ENCODE measurements at places on chromosomes 7 and 10.

GRCh38 chr7:514651-515598 lies 4.7 kb downstream of the PDGFA start:
- DNase-seq = no peak

- DNase-seq = no peak
Observed at GRCh38 chr7:158125721-158126120, 461.9 kb downstream of the PTPRN2 start.

- no peak for DNase-seq
Observed at GRCh38 chr10:62098278-62099121, 170.1 kb downstream of the RTKN2 start.

DNA sequence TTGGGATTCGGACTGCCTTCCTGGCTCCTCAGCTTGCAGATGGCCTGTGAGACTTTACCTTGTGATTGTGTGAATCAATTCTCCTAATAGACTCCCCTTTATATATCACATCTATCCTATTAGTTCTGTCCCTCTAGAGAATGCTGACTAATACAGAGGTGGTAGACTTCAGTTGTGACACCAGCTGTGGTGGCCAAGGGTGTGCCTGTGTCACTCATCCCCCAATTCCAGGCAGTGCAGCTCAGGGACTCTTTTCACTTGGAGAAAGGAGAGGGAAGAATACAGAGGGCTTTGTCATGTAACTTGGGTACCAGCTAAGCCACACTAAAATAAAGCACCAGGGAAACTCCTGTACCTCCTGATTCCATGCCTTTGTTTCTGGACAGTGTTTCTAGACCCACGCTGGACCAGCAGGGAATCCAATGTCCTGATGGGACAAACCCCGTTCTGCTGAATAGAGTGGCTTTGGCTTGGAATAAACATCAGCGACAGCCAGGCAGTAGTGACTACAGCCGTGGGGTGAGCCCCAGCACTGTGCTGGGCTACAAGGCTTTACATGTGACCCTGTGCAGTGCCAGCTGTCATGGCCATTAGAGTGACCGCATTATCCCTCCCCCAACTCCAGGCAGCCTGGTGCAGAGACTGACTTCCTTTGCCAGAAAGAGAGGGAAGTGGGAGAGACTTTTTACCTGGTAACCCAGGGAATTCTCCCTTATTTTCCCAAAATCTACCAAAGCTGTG lies 233.6 kb downstream of the ANK3 start:
- DNase-seq = no peak

DNA sequence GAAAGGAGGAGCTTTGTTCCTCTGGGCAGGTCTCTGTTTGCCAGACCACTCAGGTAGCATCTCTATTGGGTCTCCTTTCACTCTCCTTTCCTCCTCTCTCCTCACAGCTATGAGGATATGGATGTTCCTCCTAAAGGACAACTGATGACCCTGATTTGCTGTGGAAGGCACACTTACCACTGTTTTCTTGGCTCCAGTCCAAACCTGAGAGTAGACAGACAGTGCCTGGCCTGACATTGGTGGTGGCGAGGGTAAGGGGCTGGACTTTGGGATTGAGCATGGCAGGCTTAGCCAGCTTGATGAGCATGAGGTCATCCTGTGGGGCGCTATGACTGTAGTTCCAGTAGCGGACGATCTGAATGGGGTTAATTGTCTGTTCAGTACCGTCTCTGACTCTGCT lies 3.6 kb downstream of the PRSS37 start:
- no peak for DNase-seq

GRCh38 chr7:54336800-54337199 lies 205.4 kb upstream of the VSTM2A start:
- no peak for DNase-seq

GRCh38 chr7:63093481-63093880 lies 905.2 kb upstream of the ZNF722 start:
- no peak for DNase-seq

DNA sequence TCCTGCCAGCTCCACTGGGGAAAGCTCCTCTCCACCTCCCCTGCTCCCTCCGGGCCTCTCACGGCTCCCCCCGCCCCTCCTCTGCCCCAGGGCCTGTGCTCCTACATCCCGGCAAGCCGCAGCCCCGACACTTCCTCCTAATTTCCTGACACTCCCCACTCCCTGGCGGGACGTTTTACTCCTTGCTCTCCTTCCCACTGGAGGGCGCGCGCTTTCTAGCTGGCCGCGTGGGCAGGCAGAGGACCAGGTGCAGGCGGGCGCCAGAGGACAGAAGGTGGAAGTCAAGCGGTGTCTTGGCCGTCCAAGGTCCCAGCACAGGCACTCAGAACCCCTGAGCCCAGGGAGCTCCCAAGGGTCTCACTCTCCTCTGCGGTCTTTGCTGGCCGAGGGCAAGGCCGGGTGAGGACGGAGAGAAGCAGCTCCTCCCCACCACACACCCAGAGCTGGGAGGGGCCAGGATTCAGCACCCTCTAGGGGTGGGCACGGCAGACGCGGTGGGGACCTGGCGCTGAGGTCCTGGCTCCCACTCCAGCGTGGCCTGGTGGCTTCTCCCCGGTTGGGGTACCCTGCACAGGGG lies 19.1 kb downstream of the ADAM8 start:
- DNase-seq = no peak

GRCh38 chr7:4006687-4007086 lies 675.4 kb upstream of the FOXK1 start:
- DNase-seq = no peak

- no peak for DNase-seq
Observed at GRCh38 chr7:85184599-85185423, 2.0 kb downstream of the SEMA3D start.

DNA sequence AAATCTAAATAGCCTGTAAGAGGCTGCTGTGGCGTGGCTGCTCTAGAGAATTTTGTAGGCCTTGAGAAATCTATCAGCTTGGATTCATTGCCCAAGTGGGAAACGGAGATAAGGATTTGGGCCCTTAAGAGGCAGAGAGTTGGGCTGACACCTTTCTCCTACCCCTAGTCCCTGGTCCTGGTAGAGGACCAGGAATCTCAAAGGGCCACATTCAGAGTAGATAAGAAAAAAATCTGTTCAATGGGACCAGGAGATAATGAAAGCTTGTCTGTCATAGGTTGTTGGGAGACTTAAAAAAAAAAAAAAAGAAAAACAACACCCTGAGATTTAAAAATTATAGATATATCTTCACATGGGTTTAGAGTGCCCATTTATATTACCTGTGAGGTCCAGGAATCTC lies 17.8 kb downstream of the TMEM209 start:
- DNase-seq = no peak

DNA sequence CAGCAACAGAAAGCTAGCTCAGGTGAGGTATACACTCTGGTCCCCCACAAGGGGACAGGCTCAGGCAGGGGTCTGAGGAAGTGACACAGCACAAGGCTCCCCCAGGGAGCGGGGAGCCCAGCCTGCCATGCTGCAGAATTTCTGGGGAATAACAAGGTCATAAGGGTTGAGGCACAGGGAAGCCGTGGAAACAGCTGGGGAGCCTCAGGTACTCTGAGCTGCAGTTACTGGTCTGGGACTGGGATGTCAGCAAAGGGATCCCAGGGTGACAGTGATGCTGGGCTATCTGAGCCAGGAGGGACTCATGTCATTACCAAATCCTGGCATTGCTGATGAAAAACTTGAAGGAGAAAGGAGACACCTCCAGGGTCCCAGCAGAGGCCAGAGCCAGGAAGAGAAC lies 64.4 kb upstream of the NANOS1 start:
- no peak for DNase-seq

- DNase-seq = no peak
Observed at GRCh38 chr7:78953090-78953489, 500.4 kb downstream of the MAGI2 start.

GRCh38 chr7:27899601-27900000 lies 159.6 kb downstream of the TAX1BP1 start:
- peak; percentile 31 for DNase-seq

DNA sequence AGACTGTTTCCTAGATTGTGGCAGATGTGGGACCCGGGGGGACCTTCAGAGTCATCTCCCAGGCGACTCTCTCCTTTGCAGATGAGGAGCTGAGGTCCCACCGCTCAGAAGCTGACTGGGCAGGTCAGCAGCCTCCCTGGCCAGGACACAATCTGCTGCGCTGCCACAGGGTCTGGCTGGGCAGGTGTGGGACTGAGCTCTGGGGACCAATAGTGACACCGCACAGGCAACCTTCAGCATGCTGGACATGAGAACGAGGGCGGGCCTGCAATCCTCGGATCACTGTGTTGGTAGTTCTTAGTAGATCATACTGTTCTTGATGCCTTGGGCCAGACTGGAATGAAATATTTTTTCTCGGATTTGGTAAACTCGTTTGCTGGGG lies 20.5 kb upstream of the CRYGN start:
- DNase-seq = no peak

- no peak for DNase-seq
Observed at GRCh38 chr7:38025815-38026214, 105.4 kb downstream of the EPDR1 start.

GRCh38 chr10:7054915-7055314 lies 355.9 kb downstream of the SFMBT2 start:
- DNase-seq = no peak

GRCh38 chr7:123729218-123729578 lies 19.6 kb downstream of the WASL start:
- no peak for DNase-seq

- DNase-seq = no peak
Observed at GRCh38 chr7:150858236-150859197, 6.2 kb downstream of the AOC1 start.

DNA sequence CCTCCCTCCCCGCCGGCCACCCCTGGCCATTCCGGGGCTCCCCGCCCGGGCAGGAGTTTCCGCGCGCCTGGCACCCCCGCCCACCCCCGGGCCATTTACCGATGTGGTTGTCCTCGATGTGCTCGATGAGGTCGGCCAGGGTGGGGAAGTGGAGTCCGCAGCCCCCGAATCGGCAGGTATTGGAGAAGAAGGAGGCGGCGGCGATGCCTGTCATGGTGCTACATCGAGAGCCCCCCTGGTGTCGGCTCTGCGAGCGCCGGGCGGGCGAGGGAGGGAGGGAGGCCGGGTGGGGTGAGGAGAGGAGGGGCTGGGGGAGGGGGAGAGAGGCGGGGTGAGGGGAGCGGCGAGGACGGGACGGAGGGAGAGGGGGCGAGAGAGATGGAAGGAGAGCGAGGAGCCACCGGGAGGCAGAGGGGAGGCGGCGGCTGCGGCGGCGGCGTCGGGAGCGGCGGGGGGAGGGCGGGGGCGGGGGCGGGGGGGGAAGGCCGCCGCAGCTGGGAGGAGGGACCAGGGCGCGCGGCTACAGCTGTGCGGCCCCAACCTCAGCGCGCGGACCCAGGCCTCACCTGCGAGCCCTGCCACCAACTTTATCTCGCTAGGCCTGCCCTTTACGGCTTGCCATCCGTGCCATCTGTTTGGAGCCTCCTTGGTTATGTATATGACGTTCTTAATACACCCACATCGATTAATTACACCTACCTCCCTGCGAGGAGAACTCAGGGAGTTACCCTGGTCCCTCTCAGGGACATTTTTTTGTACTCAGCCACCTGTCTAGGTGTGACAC lies at the start of gene JAZF1:
TSS of gene JAZF1 (minus strand) at position 432 of the 784 bp plus-strand sequence.
- DNase-seq = no peak

GRCh38 chr7:135792866-135793265 lies 44.3 kb upstream of the FAM180A start:
- no peak for DNase-seq

- DNase-seq = no peak
Observed at GRCh38 chr10:96835899-96836298, 3.8 kb downstream of the LCOR start.

- no peak for DNase-seq
Observed at GRCh38 chr7:129690701-129691100, 79.2 kb downstream of the NRF1 start.

- no peak for DNase-seq
Observed at GRCh38 chr10:128766915-128767314, 640.7 kb upstream of the MKI67 start.

GRCh38 chr7:77413128-77413527 lies 3.0 kb downstream of the GSAP start:
- DNase-seq = no peak

- no peak for DNase-seq
Observed at GRCh38 chr10:95537542-95537927, 23.6 kb downstream of the SORBS1 start.

- no peak for DNase-seq
Observed at GRCh38 chr7:14734839-14735321, 167.7 kb downstream of the DGKB start.

DNA sequence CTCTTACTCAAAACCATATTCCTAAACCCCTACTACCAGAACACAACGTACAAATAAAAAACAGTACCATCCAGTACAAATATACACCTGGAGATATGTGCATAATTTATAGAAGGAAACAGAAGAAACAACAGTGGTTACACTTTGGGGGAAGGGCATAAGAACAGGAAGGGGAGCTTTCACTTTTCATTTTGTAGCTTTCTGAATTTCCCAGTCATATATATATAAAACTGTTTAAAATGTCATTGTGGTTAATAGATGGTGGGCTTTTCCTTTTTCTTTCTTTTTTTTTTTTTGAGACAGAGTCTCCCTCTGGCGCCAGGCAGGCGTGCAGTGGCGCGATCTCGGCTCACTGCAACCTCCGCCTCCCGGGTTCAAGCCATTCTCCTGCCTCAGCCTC lies 47.2 kb downstream of the MALSU1 start:
- no peak for DNase-seq

DNA sequence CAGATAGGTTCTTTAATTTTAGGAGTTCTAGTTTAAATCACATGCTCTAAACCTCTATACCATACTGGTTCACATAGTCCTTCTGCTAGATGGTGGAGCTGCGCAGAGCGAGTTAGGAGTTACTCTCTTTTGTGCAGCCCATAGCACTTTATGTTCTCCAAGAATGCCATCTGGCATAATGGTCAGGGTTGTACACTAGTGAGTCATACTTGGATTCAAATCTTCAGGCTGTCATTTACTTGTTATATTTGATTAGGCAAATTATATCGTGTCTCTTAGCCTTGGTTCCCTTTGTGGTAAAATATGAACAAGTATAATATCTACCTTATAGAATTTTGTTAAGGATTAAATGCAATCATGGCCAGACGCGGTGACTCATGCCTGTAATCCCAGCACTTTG lies 1078.3 kb downstream of the NRG3 start:
- no peak for DNase-seq

GRCh38 chr7:137593115-137593711 lies 249.7 kb upstream of the PTN start:
- no peak for DNase-seq

DNA sequence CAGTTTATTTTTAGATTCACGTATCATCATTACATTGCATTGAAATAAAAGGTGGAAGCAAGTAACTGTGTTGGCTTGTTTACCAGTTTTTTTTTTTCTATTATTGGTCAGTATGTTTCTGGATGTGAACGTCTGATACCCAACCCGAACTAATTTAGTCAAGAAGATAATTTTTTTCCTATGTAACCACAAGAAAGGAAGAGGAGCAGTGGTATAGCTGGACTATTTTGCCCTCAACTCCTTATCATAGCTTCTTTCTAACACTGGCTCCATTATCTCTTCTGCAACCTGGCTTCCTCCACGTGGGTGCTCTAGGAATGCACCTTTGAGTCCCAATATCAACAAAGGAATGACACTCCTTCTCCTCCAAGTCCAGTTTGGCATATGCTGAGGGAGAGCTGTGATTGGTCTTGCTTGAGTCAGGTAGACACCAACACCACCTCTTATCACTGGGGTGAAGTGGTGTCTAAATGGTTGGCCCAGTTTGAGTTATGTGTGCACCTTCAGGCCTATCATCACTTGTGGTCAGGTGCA lies 29.4 kb downstream of the OR9A2 start:
- no peak for DNase-seq

- no peak for DNase-seq
Observed at GRCh38 chr10:12984165-12984747, 17.3 kb downstream of the CCDC3 start.
